AG10803 (cell line): ENCODE measurements at places on chromosomes 7 and 10.

DNA sequence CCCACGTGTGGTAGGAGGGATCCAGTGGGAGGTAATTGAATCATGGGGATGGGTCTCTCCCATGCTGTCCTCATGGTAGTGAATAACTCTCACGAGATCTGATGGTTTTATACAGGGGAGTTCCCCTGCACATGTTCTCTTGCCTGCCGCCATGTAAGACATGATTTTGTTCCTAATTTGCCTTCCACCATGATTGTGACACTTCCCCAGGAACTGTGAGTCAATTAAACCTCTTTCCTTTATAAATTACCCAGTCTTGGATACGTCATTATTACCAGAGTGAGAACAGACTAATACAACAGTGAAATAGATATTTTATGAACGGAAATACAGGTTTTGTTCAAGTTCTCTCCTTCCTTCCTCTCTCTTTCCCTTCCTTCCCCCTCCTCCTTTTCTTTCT, 15.8 kb downstream of the CALD1 start:
- no peak for DNase-seq

DNA sequence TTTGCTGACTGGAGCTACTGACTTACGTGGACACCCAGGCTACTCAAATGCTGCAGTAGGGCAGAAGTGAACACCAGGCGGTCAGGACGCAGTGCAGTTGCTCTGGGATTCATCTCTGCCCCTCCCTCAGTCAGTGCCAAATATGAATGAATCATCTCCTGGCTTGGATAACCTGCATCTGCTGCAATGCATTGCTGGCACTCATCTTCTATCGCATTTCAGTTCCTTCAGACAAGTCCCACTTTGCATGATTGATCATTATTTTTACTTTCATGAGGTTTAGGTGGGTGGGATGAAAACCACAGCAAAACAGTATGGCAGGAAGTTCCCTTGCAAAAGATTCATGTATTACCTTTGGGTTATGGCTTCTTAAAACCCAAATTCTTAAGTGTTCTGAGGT, 224.6 kb upstream of the NRP1 start:
- peak; percentile 88 for DNase-seq

GRCh38 chr10:95289003-95289920, 1.5 kb downstream of the PDLIM1 start:
- DNase-seq = peak; percentile 57

DNA sequence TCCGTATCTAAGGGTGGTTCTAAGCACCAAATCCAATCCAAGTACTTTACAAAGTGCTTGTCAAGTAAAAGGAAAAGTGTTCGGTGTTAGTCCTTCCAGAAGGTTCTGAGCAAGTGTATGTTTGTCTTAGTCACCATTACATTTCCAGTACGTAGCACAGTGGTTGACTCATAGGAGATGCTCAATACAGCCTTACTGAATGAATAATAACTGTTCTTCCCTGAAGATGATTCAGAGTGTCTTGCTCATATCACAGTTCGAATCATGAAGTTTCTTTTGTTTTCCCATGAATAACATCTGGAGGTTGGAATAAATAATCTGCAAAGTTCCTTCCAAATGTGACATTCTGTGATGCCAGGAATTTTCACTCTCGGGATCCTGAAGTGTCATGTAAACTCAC, 53.4 kb downstream of the WNT2 start:
- peak; percentile 96 for DNase-seq

GRCh38 chr10:69047111-69047832, 40.6 kb upstream of the SRGN start:
- DNase-seq = no peak

DNA sequence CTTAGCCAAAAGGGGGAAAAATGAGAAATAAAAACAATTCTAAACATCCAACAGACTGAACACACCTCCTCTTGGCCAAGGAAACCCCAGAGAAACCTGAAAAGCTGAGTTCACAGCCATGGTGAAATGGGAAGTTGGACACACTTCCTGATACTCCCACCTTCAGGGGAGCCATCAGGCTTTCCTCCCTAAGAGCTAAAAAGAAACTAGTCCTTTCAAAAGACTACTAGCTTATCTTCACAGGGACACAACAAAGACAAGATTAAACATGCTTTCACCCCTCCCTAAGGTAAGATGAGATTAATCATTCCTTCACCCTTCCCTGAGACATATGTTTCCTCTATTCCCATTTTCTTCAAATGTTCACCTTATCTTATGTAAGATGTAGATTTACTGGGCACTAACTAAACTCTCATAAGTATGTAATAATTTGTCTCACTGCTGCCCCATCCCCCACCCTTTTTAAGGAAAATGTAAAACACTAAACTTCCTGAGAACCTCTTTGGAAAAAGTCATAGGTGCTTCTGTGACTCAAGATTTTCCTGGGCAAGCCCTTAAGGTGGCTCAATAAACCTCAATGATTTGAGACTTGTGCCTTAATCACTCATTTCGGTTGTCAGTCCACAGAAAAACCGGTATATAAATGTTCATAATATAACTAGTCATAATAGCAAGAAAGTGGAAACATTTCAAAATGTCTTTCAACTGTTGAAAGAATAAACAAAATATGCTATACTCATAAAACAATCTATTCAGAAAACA, 40.5 kb downstream of the HTR7 start:
- DNase-seq = no peak

- DNase-seq = no peak
These were observed 29.0 kb downstream of the NEUROD6 start for GRCh38 chr7:31311552-31311951.

DNA sequence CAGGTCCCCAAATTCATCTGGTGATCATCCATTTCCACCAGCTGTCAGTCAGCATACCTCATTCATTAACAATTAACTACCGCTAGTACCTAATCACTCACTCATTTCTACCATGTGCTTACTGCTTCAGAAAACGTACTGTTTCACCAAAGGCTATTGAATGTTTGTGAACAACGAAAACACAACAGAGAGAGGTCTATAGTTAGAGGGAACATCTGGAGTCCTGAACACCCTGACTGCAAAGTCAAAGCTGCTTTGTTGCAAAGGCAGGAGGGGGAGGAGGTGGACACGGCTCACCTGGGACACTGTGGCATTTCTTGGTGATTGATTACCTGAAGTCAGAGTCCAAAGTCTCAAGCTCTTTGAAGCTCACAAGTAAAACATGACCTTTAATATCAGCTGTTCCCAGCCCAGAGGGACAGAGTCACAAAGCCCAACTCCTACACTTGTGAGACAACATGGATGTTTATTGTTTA, 342.3 kb upstream of the ADARB2 start:
- DNase-seq = no peak

DNA sequence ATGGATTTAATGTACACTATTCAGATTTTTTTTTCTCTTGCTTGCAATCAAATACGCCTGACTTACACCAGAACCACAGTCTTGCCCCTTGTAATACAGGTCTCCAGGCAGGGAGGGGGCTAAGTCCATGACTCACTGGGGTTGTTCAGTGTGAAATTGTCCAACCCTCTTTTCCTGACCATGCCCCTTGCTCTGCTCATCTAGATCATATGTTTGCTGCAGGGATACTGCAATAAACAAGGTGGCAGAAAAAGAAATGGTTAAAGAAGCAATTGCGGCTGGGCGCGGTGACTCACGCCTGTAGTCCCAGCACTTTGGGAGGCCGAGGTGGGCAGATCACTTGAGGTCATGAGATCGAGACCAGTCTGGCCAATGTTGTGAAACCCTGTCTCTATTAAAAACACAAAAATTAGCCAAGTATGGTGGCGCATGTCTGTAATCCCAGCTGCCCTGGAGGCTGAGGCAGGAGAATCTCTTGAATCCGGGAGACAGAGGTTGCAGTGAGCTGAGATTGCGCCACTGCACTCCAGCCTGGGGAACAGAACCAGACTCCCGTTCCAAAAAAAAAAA, 85.5 kb downstream of the TMEM130 start:
- DNase-seq = no peak

DNA sequence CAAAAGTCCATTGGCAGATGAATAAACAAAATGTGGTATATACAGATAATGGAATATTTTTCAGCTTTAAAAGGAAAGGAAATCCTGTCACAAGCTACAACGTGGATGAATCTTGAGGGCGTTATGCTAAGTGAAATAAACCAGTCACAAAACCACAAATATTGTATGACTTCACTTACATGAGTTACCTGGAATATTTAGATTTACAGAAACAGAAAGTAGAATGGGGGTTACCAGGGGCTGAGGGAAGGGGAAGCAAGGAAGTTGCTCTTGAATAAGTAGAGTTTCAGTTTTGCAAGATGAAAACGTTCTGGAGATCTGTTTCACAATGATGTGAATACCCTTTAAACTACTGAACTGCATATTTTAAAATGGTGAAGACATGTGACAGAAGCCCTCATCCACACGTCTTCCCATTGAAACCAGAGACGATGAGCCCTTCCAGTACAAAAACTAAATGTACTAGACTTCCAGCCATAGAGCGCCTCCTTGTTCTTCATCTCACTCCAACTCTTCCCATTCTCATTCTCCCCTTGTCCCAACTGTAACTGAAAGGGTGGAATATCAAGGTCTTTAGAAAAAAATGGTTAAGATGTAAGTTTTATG, 62.4 kb downstream of the MICU1 start:
- DNase-seq = no peak

DNA sequence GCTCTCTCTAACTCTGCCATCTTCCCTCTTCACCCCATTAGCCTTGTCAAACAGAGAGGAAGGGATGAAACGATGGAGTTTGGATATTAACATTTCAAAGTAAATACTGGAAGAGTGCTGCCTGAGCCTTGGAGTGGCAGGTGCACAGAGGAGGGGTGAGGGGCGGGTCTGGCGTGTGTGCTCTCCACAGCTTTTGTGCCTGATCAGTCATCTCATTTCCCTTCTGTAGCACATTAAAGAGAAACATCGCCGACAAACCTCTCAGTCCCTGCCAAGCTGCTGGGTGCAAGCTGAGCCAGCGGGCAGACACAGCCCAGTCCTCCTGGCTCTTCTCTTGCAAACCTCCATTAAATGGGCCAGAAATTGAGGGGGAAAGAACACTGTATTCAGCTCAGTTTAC, 76.2 kb downstream of the SLIT1 start:
- DNase-seq = no peak

DNA sequence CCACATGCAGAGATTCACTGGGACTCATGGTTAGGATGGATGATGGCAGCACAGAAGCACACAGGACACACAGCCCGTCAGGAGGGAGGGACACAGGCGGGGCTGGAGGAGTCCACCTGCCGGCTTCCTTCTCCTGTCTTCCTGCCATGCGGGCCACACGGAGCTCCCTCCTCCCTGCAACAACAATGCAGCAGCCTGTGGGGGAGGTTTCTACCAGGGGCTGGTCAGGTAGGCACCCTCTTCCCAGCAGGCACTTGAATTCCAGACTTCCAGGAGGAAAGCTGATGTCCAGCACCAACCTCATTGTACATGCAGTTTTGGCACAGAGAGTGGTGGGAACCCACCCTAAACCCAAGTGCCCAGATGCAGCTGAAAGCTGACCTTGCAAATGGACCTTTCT, 341.2 kb downstream of the GLRX3 start:
- no peak for DNase-seq

GRCh38 chr7:121872831-121873288, at the start of gene PTPRZ1:
Gene PTPRZ1, plus strand, starts transcription at chr7:121873161. Its CDS starts 339 bp downstream, at chr7:121873500.
- DNase-seq = peak; percentile 11

GRCh38 chr7:25392588-25393338, 164.5 kb upstream of the NPVF start:
- DNase-seq = no peak

- no peak for DNase-seq
These were observed 69.7 kb upstream of the ZNF804B start for GRCh38 chr7:88689821-88690220.

- DNase-seq = no peak
These were observed 14.9 kb downstream of the UNCX start for GRCh38 chr7:1247527-1248041.

- DNase-seq = peak; percentile 48
These were observed 2.0 kb upstream of the ARPC1B start for GRCh38 chr7:99372275-99373090.

- DNase-seq = peak; percentile 70
These were observed 82.7 kb upstream of the WIPF3 start for GRCh38 chr7:29723599-29723998.

GRCh38 chr10:114489521-114490310, 85.4 kb upstream of the AFAP1L2 start:
- DNase-seq = no peak

DNA sequence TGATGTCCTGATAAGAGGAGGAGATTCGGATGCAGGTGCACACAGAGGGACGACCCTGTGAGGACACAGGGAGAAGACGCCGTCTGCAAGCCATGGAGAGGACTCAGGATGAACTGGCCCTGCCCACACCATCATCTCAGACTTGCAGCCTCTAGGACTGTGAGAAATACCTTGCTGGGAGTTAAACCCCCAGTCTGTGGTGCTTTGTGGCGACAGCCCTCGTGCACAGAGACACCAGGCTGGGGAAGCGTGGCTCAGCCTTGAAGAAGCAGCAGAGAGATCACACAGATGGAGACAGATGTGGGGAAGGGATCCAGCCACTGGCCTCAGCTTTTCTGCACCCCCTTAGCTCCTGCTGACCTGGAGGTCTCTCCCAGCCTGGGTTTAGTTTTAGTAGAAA, 26.3 kb upstream of the PITRM1 start:
- DNase-seq = no peak

DNA sequence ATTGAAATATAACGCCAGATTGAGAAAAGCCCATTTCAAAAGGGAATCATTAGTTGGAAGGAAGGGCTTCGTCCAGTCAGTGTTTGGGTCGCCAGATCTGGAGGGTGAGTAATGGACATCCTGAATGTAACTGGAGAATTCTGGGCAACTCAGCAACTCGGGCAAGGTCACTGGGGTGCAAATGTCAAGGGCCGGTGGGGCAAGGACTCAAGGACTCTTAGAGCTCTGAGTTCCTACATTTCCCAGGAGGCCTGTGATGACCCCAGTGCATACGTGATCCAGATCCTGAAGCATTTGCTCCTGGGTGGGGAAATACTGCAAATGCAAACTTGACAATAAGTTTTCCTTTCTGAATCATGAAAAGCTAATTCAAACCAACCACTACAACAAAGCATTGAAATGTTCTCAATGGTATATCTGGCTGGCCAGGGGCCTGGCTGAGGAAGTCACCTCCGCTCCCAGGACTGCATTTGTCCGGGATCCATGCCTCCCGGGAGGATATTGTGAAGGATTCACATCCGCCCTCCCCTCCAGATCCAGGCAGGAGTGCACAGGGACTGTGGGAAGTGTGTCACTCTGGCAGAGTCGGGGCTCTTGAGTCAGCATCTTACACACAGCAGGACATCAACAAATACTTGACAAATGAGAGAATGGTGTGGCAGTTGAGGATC, 164.0 kb downstream of the FANK1 start:
- DNase-seq = peak; percentile 84

- DNase-seq = peak; percentile 6
These were observed 8.2 kb upstream of the PAXIP1 start for GRCh38 chr7:155011086-155011485.

DNA sequence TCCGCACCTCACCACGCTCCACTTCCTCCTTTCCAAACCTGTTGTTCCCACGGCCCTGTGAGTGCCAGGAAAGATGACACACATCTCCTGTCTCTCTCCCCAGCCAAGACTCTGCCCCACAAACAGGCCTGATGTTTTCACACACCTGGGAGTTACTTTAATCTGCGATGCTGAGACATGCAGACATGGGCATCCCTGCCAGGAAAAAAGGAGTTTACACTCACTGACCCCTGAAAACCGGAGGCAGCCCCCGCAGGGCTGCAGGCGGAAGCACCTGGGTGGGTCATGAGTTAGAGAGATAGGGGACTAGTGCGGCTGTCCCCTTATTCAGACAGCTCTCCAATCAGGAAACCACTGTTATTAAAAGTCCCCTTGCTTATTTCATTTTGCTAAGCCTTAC, 106.4 kb upstream of the CARD11 start:
- DNase-seq = no peak

- DNase-seq = no peak
These were observed 513.4 kb downstream of the ANKRD7 start for GRCh38 chr7:118737935-118738334.

- DNase-seq = no peak
These were observed 57.7 kb upstream of the KCNIP2 start for GRCh38 chr10:101901340-101901739.
